ENCODE measurements at places on chromosomes 16 and 17.

- no peak for DNase-seq
Observed at GRCh38 chr17:70378076-70378475, 208.7 kb downstream of the KCNJ2 start.

DNA sequence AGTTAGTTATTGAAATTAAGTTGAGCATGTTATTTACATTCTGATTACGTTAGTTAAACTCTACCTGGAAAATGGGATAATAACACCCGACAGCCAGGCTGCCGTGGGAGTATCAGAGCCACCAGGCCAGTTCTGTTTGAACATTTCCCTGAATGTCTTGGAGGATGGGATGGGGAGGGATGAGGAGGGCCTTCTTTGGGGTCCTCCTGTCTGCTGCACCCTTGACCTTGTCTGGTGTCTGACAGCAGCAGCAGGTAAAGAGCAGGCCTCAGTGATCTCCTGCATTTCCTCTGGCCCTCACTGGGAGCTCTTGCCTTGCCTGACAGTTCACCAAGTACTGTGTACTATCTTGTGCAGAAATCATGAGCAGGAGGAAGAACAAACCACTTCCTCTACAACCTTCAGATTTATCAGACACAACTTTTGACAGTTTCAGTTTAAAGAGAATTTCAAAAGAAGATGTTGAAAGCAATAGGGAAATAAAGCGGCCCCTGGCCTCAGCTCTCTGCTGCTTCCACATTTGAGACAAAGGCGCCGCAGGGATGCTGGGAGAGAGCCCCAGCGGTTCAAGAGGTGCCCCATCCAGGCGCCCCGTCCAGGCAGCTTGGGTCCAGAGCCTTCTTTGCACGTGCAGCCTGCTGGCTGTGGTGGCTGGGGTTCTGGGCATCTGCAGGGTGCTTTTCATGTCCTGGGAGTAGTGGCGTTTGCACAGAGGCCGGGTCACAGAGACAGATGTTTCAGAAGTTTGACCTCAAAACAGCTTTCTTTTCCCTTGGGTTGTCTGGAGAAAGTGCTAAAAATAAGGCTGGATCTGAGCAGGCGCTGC lies 25.3 kb downstream of the CMIP start:
- no peak for DNase-seq

- no peak for DNase-seq
Observed at GRCh38 chr16:78823027-78823426, 723.6 kb downstream of the WWOX start.

GRCh38 chr16:35386619-35387018 lies 1927.2 kb downstream of the TP53TG3F start:
- no peak for DNase-seq

- DNase-seq = no peak
Observed at GRCh38 chr16:23031508-23032098, 117.6 kb downstream of the USP31 start.

DNA sequence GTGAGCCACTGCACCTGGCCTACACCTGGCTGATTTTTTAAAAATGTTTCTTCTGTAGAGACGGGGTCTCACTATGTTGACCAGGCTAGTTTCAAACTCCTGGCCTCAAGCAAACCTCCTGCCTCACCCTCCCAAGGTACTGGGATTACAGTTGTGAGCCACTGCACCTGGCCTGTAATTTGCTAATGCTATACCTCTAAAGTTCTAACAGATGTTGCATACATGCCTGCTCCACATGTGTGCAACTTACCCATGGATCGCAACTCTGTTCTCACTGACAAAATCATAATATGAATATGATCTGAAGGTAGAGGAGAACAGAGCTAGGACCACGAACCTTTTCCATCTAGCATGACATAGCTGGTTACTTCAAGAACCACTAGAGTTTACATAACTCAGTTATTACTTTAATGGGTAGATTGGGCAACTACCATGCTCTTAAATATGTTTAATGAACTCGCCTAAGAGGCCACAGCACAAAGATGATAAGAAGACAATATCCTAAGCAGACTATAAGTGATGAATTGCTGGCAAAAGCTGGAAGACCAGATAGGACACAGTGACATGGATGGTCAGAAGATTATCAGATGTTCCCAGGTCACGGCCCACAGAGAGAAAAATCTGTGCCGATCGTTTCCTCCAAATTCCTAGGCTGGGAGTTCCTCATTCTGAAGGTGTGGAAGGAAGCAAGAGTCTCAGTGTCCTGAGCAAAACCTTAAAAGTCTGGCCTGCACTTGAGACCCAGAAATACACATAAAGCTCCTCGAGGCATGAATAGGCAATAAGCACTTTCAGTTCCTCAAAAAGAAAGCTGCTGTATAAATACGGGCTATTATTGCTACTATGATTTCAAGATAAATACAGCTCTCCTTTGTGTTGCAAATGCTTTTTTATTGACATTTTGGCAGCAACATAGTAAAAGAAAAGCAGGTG lies 53.6 kb upstream of the ICAM2 start:
- DNase-seq = no peak

GRCh38 chr17:42422412-42422957 lies 571 bp downstream of the CAVIN1 start:
- no peak for DNase-seq

DNA sequence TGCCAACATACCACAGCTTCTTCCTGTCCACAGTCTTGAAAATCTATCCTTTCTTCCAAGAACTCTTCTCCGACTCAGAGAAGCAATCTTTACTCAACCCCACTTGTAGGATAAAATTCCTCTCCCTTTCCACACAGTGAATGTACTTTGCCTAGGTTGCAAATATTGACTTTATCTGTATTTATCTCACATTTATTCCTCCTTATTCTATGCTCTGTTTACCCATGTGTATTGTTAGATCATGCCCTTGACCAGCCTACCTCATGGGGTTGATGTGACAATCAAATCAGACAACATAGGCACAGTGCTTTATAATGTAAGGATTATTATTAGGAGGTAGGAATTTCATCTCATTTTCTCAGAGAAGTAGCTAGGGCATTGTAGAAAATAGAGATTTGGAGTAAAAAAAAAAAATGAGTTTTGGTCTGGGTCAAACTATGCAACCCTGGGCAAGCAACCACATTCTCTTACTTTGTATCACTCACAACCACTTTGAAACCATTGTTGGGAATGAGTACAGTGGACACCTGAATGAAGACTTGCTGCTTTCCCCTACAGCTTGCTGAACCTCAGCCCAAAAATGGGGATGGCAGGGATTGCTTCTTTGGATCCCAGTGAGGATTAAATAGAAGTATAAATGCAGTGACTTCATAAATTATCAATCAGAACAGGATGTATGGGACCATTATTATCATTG lies 9.1 kb upstream of the SLC35B1 start:
- DNase-seq = no peak

GRCh38 chr17:48628649-48629410 lies 2.7 kb upstream of the HOXB9 start:
- no peak for DNase-seq

GRCh38 chr17:37359682-37360188 lies 16.1 kb upstream of the C17orf78 start:
- DNase-seq = no peak

GRCh38 chr17:79043191-79043930 lies 19.4 kb downstream of the C1QTNF1 start:
- DNase-seq = no peak

- DNase-seq = no peak
Observed at GRCh38 chr16:23282568-23282967, 19.5 kb upstream of the SCNN1B start.

- no peak for DNase-seq
Observed at GRCh38 chr17:80272366-80272765, 11.7 kb downstream of the RNF213 start.

GRCh38 chr17:31820691-31821435 lies 38.2 kb downstream of the COPRS start:
- no peak for DNase-seq

- DNase-seq = no peak
Observed at GRCh38 chr17:73910821-73911515, 266.7 kb upstream of the SDK2 start.

- peak; percentile 89 for DNase-seq
Observed at GRCh38 chr17:18182978-18183333, 672 bp upstream of the ALKBH5 start.

GRCh38 chr17:7632492-7632894 lies 2.6 kb downstream of the SHBG start:
- peak; percentile 44 for DNase-seq

DNA sequence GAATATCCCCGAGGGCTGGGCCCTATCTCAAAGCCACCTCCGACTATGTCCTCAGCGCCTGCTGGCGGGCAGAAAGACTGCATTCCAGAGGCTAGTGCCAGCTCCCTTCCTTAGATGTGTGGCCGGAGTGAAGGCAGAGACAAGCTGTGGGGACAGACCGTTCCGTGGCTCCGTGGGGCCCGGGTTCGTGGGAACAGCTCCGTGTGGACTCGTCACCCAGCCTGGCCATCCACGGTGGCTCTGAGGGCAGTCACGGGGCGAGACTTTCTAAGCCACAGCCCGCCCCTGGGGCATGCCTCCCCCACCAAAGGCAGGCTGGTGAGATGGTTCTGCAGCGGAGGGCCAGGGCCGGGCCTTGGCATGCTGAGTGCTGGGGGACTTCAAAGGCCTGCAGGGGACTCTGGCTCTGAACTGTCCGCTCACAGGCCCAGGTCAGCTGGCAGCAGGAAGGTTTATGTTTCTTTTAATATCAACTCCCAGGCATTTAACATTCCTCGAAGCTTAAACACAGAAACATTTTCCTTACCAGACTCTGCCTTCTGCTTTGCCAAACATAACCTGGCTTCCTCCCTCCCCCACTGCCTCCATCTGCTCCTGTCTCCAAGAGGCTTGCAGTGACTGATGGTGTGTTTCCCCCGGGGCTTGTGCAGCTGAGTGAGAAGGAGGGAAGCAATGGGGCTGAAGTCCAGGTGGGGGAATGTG lies 50.4 kb downstream of the TIMM22 start:
- DNase-seq = peak; percentile 46

DNA sequence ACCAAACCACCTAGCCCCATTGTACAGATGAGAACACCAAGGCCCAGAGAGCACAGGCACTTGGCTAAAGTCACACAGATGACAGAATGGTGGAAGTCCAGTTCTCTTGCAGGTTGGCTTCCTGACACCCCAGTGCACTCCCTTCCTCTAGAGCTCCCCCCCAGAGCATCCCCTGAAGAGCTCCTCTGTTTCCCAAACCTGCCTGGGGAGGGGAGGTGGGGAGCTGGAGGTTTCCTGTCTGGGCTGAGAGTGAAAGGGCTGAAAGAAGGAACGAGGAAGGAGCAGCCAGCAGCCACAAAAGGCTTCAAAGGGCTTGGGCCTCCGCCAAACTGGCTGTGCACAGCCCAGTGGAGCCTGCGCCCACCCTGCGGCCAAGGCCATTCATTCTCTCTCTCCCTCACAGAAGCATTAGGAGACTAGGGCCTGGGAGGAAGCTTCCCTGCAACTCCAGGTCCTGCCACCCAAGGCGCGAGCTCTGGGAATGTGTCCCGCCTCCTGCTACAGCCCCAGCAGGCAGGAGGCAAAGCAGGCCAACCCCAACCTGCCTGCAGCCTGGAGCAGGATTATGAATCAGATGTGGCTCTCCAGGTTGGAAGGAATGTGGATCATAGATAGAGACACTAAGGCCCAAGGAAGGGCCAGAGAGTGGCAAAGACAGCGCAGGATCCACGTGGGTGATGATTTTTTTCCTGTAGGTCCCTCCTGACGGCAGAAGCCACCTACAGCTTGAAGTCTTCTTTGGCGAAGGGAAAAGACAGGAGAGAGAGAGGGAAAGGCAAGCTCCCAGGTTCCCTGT lies 913 bp downstream of the SLC13A5 start:
- peak; percentile 53 for DNase-seq

DNA sequence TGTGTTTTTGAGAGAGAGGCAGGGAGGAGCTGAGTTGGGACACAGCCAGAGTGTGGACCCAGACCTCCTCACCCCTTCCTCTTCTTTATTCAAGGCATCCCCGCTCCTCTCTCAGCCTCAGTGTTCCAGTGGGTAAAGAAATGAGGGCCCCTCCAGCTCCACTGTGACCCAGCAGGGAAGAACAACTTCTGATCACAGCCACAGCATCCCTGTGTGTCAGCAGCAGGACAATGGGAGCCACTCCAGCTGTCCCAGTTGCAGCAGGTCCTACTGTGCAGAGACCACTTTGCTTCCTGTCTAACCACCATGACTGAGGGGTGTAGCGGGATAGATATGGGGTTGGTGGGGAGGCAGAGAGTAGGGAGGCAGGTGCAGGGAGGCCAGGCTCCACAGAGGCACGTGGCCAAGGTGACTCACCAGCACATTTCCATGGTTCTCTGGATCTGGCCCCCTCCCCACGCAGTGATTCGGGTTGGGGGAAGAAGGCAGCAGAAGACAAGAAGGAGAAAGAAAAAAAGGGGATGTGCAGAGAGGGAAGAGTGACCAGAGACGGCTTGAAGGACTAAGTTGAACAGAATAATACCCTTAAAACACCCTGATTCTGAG lies 24.5 kb downstream of the PIK3R5 start:
- no peak for DNase-seq

- DNase-seq = peak; percentile 84
Observed at GRCh38 chr17:61247439-61247838, 152.2 kb upstream of the TBX2 start.

GRCh38 chr17:1315409-1315808 lies 35.9 kb downstream of the TRARG1 start:
- DNase-seq = no peak

- no peak for DNase-seq
Observed at GRCh38 chr17:16908273-16908672, 63.6 kb downstream of the TNFRSF13B start.

GRCh38 chr17:68570526-68570925 lies 30.6 kb downstream of the FAM20A start:
- DNase-seq = no peak

DNA sequence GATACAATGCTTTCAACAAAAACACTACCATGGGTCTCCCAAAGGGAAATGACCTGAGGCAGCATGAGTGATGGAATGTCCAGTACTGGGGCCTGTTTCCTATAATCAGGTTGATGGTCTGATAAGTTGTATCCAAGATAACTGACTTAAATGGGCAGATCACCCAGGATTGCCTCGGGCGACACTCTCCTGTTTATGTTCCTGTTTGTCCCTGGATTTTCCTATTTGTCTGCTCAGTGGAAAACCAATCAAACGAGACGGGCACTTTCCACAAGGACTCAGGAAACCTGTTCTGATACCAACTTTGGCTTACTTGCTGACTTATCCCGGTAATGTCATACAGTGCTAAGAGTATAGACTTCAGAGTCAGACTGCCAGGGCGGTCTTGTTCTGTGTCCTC lies 27.4 kb downstream of the USP43 start:
- no peak for DNase-seq

- DNase-seq = peak; percentile 58
Observed at GRCh38 chr16:53087101-53087500, 32.3 kb downstream of the CHD9 start.

DNA sequence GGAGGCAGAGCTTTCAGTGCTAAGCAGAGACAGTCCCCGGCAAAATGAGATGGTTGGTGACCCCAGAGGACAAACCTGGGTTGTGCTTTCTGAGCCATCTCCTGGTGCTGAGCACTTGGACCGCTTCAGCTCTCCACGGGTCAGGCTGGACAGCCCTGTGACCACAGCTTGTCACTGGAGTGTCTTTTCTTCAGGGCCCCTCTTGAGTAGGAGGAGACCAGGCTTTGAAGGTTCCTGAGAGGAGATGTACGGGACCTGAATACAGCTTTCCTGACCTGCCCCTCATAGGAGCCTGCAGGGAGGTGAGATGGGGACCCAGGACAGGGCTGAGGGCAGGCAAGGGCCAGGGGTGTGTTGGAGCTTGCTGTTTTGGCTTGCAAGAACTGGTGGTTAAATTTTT lies 17.8 kb upstream of the ADGRG1 start:
- no peak for DNase-seq

Measured in fibroblast of skin of abdomen (primary cell).